Prostate gland (tissue), 2 donors: ENCODE measurements at places on chromosomes 4 and X. TPM values are rescaled to one million over a fixed set of nuclear protein-coding genes. Genes with fewer than 3 reads are reported as not detected.

IL2RG gene
- 2.8 TPM for total RNA-seq

SAP30 gene
- 39.0 TPM for total RNA-seq

GRCh38 chrX:153400146-153401132, 711 bp downstream of the PNMA6E start:
- no peak overlapping the region for H3K4me3 ChIP-seq
- H3K27ac ChIP-seq = no peak overlapping the region
- H3K36me3 ChIP-seq = no peaks in the 10 kb centered on the region
- DNase-seq = no peak
- no peaks in the 10 kb centered on the region for H3K27me3 ChIP-seq
- no peaks in the 10 kb centered on the region for H3K4me1 ChIP-seq

GRCh38 chr4:119823891-119824290, 195.3 kb upstream of the PDE5A start:
- H3K4me1 ChIP-seq = no peaks in the 10 kb centered on the region
- no peak overlapping the region for H3K4me3 ChIP-seq
- no peak for DNase-seq
- no peaks in the 10 kb centered on the region for H3K27me3 ChIP-seq
- H3K27ac ChIP-seq = no peak overlapping the region

DNA sequence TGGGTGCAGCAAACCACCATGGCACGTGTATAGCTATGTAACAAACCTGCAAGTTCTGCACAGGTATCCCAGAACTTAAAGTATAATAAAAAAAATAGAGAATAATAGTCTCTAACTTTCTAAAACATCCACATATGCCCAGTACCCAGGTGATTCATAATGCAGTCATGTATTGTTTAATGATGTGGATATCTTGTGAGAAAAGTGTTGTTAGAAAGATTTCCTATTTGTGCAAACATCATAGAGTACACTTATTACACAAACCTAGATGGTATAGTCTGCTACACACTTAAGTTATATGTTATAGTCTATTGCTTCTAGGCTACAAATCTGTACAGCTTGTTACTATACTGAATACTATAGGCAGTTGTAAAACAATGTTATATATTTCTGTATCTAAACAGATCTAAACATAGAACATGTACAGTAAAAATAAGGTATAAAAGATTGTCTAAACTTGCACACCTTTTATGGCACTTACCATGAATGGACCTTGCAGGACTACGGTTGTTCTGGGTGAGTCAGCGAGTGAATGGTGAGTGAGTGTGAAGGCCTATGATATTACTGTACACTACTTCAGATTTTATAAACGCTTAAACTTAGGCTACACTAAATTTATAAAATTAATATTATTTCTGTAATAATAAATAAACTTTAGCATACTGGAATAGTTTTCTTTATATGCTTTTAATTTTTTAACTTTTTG, 232.2 kb upstream of the SLIT2 start:
- no peaks in the 10 kb centered on the region for H3K36me3 ChIP-seq
- H3K4me1 ChIP-seq = no peaks in the 10 kb centered on the region
- DNase-seq = no peak

DNA sequence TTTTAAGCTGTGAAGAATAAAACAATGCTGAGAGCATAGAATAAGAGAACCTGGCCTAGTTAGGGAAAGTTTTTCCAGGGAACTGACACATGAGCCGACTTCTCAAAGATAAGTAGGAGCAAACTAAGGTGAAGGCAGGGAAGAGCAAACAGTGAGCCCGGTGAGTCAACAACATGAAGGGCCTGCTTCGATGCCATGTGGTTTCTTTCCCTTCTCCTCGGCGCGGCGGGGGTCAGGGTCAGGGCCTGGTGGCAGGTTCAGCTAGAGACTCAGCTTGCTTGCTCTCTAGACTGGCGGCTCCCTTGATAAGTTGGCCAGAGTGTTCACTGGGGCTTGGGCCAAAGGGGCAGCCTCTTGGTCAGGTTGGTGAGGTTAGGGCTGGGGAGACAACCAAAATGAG, 81.1 kb downstream of the DLG3 start:
- peak; percentile 3 for DNase-seq
- H3K4me1 ChIP-seq = no peaks in the 10 kb centered on the region
- no peak overlapping the region for H3K4me3 ChIP-seq
- H3K36me3 ChIP-seq = no peaks in the 10 kb centered on the region
